Activated CD8-positive, alpha-beta memory T cell treated with anti-CD3 and anti-CD28 coated beads for 1 hour (primary cell): ENCODE measurements at places on chromosomes 3 and 15.

- DNase-seq, result no peak
Observed at GRCh38 chr3:144482876-144483275, 511.3 kb downstream of the DIPK2A start.

GRCh38 chr3:157063926-157064325 is 96.0 kb downstream of the CCNL1 start:
- DNase-seq, result no peak

DNA sequence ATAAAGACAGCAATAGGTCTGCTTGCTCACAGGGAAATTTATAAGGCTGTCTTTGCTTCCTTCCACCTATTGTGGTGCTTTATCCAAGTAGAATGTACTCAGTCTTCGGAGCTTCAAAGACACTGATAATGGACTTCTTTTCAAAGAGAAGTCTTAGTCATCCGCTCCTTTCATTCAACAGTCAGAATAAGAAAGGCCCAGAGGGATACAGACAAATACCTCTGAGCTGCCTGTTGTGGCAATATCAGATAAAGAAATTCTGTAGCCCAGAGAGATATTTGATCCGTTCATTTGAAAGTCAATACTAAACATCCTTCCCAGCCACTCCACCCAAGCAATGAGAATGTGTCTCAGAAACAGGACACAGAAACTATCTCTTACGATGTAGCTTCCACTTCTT is 110.0 kb downstream of the FHIT start:
- no peak for DNase-seq

- no peak for DNase-seq
Observed at GRCh38 chr15:52804526-52805081, 14.5 kb upstream of the ONECUT1 start.

DNA sequence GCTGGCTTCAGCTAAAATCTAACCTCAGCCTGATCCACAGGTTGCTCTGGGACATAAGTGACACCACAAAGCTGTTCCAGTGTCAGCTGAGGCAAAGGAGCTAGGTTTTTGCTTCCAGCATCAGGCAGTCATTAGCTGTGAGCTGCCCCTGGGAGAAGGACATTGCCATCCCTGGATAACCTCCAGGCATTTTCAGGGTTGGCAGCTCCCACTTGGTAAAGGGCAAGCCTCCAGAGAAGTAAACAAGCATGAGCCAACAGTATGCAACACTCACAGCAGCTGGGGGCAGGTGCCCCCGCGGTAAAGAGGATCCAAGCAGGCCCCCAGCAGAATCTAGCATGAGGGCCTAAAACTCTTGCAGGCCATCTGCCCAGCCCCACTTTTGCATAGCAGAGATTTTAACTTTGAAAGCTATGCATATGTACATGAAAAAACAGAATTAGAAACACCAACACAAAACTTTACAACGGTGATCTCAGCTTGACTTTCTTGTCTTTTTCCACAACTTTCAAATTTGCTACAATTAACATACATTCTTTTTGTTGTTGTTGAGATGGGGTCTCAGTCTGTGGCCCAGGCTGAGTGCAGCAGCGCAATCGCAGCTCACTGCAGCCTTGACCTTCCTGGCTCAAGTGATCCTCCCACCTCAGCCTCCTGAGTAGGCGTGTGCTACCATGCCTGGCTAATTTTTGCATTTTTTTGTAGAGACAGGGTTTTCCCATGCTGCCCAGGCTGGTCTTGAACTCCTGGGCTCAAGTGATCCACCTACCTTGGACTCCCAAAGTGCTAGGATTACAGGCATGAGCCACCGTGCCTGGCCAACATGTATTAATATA is 83.8 kb upstream of the TPM1 start:
- DNase-seq, result no peak

GRCh38 chr3:178663201-178663934 is 127.1 kb downstream of the KCNMB2 start:
- no peak for DNase-seq
